ENCODE measurements at places on chromosomes 4 and X. TPM values are rescaled to one million over a fixed set of nuclear protein-coding genes. Genes with fewer than 3 reads are reported as not detected.

GRCh38 chr4:1723131-1723801, 1.9 kb downstream of the TACC3 start:
- no peak overlapping the region for H3K4me3 ChIP-seq
- no peaks in the 10 kb centered on the region for H3K27me3 ChIP-seq
- H3K4me1 ChIP-seq: peaks cover 45% of the 10 kb centered on the region
- peak overlapping the region; percentile 24 for H3K27ac ChIP-seq
- H3K36me3 ChIP-seq: peaks cover 2% of the 10 kb centered on the region

DNA sequence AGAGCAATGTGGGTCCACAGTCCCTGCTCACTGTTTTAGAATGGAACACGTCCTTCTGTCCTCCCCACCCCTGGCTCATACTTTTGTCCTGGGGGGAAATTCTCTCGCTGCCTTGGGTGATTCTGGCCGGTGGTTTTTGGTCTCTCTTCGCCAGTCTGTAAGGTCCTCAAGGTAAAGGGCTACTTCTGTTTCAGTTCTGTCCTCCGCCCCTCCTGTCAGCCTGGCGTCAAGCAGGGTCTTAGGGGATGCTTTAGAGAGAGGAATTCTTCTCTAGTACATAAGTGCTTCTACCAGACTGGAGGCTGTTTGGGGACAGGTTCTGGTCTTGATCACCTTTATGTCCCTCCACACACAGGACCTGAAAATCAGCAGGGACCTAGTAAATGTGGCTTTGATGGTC, 617 bp upstream of the MRFAP1L1 start:
- H3K27me3 ChIP-seq: no peaks in the 10 kb centered on the region
- peaks cover 40% of the 10 kb centered on the region for H3K4me1 ChIP-seq
- peak overlapping the region; percentile 87 for H3K27ac ChIP-seq
- peak overlapping the region; percentile 71 for H3K4me3 ChIP-seq
- no peak for DNase-seq

GRCh38 chr4:26458157-26458561, 32.1 kb downstream of the CCKAR start:
- no peak overlapping the region for H3K27ac ChIP-seq
- H3K36me3 ChIP-seq: no peaks in the 10 kb centered on the region
- H3K4me3 ChIP-seq: no peak overlapping the region
- peaks cover 38% of the 10 kb centered on the region for H3K4me1 ChIP-seq
- no peaks in the 10 kb centered on the region for H3K27me3 ChIP-seq
- no peak for DNase-seq

GRCh38 chr4:119038116-119038841, 97.4 kb upstream of the MYOZ2 start:
- H3K4me1 ChIP-seq: peaks cover 74% of the 10 kb centered on the region
- peak overlapping the region; percentile 98 for H3K27ac ChIP-seq
- DNase-seq: no peak
- H3K27me3 ChIP-seq: no peaks in the 10 kb centered on the region

- H3K4me1 ChIP-seq: peaks cover 28% of the 10 kb centered on the region
- no peaks in the 10 kb centered on the region for H3K27me3 ChIP-seq
These were observed at the start of gene STOX2 for GRCh38 chr4:183905081-183905592. Gene STOX2, plus strand, starts transcription at chr4:183905307. Its CDS starts 1,484 bp downstream, at chr4:183906791.

DNA sequence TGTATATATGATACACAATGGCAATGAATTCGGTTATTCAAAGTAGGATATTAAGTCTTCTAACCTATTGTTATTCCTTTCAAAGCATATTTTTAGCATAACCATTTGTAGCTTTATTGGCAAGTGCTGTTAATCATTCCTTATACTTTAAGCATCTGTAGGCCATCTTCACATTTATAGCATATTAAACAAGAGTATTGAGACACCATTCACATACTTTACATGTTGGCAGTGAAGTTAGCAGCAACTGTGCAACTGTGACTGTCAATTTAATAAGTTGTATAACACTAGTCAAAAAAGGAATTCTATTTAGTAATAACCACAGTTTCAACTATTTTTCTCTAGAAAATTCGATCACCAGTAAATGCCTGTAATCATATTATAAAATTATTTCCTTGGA, 107.3 kb upstream of the MYOZ2 start:
- H3K36me3 ChIP-seq: peaks cover 48% of the 10 kb centered on the region
- DNase-seq: no peak
- no peaks in the 10 kb centered on the region for H3K27me3 ChIP-seq
- peak overlapping the region; percentile 98 for H3K27ac ChIP-seq
- peak overlapping the region; percentile 50 for H3K4me3 ChIP-seq

DNA sequence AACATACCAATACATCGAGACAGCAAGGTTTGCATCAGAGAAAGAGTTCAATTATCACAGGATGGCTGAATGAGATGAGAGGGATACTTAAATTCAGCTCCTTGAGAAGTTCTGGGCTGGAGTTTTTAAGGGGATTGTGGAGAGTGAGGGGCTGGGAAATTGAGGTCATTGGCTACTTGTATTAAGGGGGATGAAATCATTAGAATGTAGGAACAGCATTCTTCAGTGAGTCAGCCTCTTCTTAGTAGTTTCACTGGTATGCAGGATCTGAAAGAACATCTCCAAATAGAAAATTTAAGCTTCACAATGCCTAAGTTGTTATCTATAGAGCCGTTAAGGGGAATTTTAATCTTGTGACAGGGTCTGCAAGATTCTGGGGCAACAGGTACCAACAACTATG, 211.6 kb upstream of the TAPT1 start:
- DNase-seq: no peak
- no peaks in the 10 kb centered on the region for H3K27me3 ChIP-seq
- no peak overlapping the region for H3K27ac ChIP-seq

FREM3 gene
- total RNA-seq: not detected

GPC4 gene
- 25.3 TPM for total RNA-seq

GRCh38 chr4:101236097-101236496, 111.2 kb downstream of the PPP3CA start:
- H3K4me3 ChIP-seq: no peak overlapping the region
- no peaks in the 10 kb centered on the region for H3K36me3 ChIP-seq
- no peak for DNase-seq
- no peaks in the 10 kb centered on the region for H3K4me1 ChIP-seq
- H3K27ac ChIP-seq: no peak overlapping the region

DNA sequence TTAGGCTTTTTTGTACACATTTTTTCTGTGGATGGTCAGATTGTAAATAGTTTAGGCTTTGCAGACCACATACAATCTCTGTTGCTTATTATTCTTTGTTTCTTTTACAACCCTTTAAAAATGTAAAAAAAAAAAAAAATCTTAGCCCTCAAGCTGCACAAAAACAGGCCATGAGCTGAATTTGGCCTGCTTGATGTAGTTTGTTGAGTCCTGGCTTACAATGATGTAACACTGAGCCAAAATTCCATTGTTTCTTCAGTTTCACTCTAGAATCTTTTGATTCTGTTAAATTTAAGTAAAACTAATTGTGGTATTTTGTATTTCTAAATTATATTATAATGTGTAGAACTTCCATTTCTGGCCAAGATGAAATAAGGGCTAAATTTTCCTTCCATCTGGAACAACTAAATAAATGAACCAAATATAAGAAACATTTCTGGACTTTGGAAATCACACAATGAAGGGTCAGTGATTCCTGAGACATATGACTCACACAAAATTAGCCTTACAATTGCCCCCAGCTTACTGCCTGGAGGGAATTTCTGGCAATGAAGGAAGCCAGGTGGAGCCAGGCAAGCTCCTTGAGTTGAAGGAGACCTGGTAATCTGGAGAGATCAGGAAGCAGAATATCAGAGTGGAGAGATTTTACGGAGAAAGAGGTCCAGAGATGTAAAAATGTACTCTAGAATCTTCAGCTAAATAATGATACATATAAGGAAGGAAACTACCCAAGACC, 29.8 kb downstream of the IQCM start:
- no peaks in the 10 kb centered on the region for H3K36me3 ChIP-seq
- no peaks in the 10 kb centered on the region for H3K27me3 ChIP-seq
- DNase-seq: no peak
- H3K4me3 ChIP-seq: no peak overlapping the region
- H3K27ac ChIP-seq: no peak overlapping the region
- H3K4me1 ChIP-seq: no peaks in the 10 kb centered on the region

TMEM164 gene
- total RNA-seq: 8.0 TPM

- DNase-seq: peak; percentile 90
- H3K27ac ChIP-seq: peak overlapping the region; percentile 49
- H3K27me3 ChIP-seq: no peaks in the 10 kb centered on the region
- H3K36me3 ChIP-seq: no peaks in the 10 kb centered on the region
- H3K4me1 ChIP-seq: peaks cover 15% of the 10 kb centered on the region
These were observed 139.4 kb upstream of the SCML1 start for GRCh38 chrX:17597836-17598439.

DNA sequence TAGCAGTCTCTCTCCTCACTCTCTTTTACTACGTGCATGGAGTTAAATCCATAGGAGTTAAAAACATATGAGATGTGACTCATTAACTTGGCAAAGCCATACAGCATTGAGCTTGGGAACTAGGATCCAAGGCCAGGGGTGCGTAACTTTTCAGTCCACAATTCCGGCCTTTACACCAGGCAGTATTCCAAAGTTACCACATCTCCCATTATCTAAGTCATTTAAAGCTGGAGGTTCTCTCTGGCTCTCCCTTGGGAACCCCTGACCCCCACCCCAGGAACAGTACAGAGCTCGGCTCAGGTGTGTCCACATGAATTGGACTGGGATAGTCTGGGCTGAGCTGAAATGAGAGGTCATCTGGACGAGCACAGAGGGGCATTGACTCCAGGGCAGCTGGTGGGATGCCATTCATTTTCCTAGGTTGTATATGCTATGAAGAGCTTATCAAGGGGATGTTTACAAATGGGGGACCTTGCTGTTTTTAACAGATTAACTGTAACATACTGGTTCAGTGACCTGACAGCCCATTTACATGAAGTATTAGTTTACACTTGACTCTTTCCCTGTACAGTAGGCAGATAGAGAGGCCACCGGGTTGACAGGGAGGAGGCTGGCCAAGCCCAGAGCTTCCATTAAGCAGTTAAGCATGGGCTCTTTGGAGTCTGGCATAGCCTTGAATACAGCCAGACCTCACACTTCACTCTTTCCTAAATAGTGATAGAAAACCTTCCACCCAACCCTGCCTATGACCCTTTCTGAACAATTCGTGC, 128.8 kb downstream of the RAB28 start:
- no peak overlapping the region for H3K27ac ChIP-seq
- H3K27me3 ChIP-seq: no peaks in the 10 kb centered on the region
- no peak overlapping the region for H3K4me3 ChIP-seq
- no peak for DNase-seq
- H3K4me1 ChIP-seq: peaks cover 22% of the 10 kb centered on the region

- no peaks in the 10 kb centered on the region for H3K4me1 ChIP-seq
- H3K4me3 ChIP-seq: no peak overlapping the region
- no peaks in the 10 kb centered on the region for H3K27me3 ChIP-seq
These were observed 149.3 kb upstream of the GLRA2 start for GRCh38 chrX:14380044-14380443.

DNA sequence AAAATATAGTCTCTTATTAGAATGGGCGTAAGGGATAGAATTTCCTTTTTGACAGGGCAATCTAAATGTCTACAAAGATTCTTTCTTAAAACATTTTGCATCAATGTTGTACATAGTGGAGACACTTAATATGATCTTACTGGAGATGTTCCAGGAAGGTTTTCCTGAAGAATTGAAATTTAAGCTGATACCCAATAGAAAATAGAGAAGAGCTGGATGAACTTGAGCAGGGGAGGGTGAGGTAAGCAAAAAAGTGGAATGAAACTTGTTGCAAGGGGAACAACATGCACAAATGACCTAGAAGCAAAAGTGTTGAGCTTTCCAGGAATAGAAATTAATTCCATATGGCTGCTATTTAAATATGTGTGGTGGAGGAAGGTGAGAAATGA, 19.7 kb downstream of the SLAIN2 start:
- H3K4me3 ChIP-seq: no peak overlapping the region
- no peak overlapping the region for H3K27ac ChIP-seq
- no peaks in the 10 kb centered on the region for H3K27me3 ChIP-seq
- H3K36me3 ChIP-seq: no peaks in the 10 kb centered on the region
- peaks cover 36% of the 10 kb centered on the region for H3K4me1 ChIP-seq
- no peak for DNase-seq

DNA sequence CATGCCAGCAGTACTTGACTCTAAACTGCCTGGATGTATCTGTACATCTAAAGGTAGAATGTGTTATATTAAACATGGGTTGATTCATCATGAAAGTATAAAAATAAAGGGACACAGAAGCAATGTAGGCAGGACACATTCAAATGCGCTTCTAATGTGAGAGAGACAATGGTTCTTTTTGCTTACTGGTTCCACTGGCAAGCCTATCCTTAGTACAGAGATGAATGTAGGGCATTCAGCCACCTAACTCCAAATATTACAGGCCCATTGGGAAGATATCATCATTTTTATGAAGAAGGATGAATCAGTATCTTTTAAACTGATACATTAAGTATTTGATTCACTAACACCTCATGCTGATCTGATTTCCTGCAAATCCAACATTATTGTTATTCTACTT, 18.0 kb downstream of the CDKL2 start:
- no peak overlapping the region for H3K4me3 ChIP-seq
- H3K27ac ChIP-seq: no peak overlapping the region
- no peak for DNase-seq
- H3K27me3 ChIP-seq: no peaks in the 10 kb centered on the region
- H3K4me1 ChIP-seq: no peaks in the 10 kb centered on the region

DNA sequence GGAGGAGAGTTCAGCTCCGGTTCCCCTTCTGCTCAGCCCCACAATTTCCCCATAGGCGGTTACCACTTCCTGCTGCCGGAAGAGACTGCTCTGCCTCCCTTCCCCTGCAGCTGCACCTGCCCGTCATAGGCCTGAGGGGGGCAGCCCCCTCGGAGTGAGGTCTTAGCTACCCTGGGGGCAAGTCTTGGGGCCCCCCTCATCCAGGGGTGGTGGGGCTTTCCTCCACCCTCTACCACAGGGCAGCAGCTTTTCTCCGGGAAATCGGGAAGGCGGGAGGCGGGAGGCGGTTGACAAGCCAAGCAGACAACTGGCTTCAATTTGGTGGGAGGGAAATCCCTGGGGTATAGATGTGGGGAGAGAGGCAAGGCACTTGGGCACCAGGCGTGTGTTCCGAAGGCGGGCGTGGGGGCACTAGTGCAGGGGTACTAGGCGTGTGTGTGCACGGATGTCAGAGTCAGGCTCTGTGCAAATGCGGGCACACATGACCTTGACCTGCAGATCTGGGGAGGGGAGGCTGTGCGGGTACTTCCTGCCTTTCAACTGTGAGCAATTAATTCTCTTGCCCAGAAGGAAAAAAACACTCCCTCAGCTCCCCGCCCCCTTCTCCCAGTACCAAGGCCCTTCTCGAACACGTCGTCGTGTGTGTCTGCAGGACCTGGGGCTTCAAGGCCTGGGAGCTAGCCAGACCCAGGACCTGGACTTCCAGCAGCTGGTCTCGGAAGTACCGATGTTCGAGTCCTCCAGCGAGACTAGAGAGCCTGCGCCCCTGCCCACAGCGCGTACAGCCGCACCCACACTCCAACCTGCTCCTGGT, 1.0 kb upstream of the ARHGAP4 start:
- H3K36me3 ChIP-seq: peaks cover 22% of the 10 kb centered on the region
- DNase-seq: peak; percentile 80
- peaks cover 38% of the 10 kb centered on the region for H3K4me1 ChIP-seq
- no peaks in the 10 kb centered on the region for H3K27me3 ChIP-seq

GRCh38 chr4:13544606-13545393, 492 bp upstream of the NKX3-2 start:
- peaks cover 79% of the 10 kb centered on the region for H3K27me3 ChIP-seq
- peaks cover 88% of the 10 kb centered on the region for H3K4me1 ChIP-seq
- peak; percentile 97 for DNase-seq
- H3K4me3 ChIP-seq: peak overlapping the region; percentile 76
